ENCODE measurements at places on chromosomes 5 and 9. TPM values are rescaled to one million over a fixed set of nuclear protein-coding genes. Genes with fewer than 3 reads are reported as not detected.

DNA sequence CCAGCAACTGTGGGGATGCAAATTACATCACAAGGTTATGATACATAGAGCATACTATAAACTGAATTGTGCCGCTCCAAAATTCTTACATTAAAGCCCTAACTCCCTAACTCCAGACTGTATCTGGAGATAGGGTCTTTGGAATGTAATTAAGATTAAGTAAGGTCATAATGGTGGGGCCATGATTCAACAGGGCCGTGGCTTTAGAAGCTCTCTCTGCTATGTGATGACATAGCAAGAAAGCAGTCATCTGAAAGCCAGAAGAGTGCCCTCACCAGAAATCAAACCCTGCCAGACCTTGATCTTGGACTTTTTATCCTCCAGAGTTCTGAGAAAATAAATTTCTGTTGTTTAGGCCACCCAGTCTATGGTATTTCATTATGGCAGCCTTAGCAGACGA, 123.9 kb downstream of the FBXL17 start:
- no peak for DNase-seq

GRCh38 chr5:116482394-116482793, 92.2 kb downstream of the SEMA6A start:
- DNase-seq = no peak

- no peak for DNase-seq
Measured at GRCh38 chr5:14449052-14449661, 132.4 kb upstream of the OTULINL start.

DNA sequence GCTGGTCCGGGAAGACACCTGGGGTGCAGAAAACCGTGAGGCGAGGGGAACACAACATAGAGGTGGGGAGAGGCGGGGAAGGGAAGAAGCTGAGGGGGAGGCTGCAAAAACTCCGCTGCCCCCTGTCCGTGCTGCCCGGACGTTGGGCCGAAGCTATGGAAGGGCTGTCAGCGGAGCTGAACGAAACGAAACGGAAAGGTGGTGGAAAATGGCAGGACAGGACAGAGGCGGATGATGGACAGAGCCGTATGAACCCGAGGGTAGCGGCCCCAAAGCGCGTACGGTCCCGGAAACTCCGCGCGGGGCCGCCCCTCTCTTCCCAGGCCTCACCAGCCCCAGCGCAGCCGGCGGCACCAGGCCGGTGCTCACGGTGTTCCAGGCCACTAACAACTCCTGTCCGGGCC, 272 bp downstream of the ANAPC2 start:
- DNase-seq = no peak

- DNase-seq = no peak
Measured at GRCh38 chr5:178577376-178577839, 12.8 kb downstream of the COL23A1 start.

DNA sequence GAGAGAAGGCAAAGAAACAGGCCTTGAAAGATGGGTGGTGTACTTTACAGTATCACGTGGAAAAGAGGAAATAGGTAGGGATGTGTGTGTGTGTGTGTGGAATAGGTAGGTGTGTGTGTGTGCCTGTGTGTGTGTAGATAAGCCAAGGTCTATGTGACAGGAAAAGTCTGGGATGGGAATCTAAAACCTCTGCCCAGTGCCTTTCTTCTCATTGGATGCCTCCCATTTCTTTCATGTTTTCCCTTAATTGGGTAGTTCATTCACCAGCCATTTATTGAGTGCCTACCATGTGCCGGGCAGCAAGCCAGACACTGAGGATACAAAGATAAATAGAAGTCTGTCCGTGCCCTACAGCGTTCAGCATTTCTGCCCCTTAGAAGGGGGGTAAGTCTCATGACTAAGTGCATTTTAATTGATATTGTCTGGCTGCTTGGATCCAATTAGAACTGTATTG, 1.0 kb downstream of the URM1 start:
- peak; percentile 92 for DNase-seq

GRCh38 chr5:55564721-55565120, 30.0 kb upstream of the PLPP1 start:
- no peak for DNase-seq

GRCh38 chr5:159097784-159098602, 1.7 kb downstream of the EBF1 start:
- no peak for DNase-seq

DNA sequence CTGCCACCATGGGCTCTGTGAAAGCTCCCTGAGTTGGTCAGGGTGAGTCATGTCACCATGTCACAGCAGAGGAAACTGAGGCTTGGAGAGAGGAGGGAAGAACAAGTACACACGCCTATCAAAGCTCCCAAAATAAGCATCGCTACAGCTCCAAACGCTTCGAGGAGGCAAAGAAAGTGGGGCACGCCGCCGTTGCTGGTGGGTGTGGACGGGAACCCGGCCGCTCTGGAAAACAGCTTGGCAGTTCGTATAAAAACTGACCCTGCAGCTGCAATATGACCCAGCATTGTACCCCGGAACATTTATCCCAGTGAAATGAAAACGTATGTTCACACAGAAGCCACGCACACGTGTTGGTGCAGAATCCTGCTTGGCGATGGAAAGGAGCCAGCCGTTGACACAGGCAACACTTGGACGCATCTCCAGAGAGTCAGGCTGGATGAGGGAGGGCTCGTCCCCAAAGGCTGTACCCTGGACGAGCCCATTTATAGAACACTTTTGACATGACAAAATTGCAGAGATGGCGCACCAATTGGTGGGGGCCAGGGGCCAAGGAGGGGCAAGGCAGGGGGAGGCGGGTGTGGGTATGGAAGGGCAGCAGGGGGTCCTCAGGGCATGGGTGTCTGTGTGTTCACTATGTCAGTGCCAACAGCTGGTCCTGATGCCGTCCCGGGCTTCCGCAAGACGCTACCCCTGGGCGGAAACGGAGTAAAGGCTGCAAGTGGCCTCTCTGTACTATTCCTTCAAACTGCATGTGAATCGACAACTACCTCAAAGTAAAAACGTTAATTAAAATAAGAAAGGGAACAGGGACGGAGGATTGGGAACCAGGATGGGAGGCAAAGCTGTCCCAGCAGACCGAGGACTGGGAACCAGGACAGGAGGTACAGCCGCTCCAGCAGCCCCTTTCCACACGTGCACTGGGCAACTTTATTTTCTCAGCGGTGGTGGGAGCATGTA, 173.0 kb downstream of the OLFM1 start:
- DNase-seq = no peak

DNA sequence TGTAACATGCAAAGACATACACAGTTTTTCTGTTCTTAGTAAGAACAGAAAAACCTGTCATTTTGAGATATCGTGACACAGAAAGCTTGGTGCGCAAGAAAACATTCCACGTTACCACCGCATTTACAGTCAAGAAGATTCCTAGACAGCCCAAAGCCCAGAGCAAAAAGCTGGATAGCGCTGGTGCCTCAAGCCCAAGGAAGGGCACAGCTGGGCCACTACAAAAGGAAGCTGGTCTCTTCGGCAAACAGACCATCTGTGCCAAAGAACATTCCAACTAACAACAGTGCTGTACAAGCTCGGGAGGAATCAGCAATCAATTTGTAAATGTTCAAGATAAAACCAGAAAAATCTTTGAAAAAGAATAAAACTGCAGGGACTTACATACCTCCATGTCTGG, 31.0 kb downstream of the PSMB7 start:
- DNase-seq = no peak

- DNase-seq = no peak
Measured at GRCh38 chr9:96514800-96515158, 64.8 kb downstream of the HABP4 start.

- DNase-seq = no peak
Measured at GRCh38 chr9:76585487-76586389, 126.8 kb downstream of the GCNT1 start.

DNA sequence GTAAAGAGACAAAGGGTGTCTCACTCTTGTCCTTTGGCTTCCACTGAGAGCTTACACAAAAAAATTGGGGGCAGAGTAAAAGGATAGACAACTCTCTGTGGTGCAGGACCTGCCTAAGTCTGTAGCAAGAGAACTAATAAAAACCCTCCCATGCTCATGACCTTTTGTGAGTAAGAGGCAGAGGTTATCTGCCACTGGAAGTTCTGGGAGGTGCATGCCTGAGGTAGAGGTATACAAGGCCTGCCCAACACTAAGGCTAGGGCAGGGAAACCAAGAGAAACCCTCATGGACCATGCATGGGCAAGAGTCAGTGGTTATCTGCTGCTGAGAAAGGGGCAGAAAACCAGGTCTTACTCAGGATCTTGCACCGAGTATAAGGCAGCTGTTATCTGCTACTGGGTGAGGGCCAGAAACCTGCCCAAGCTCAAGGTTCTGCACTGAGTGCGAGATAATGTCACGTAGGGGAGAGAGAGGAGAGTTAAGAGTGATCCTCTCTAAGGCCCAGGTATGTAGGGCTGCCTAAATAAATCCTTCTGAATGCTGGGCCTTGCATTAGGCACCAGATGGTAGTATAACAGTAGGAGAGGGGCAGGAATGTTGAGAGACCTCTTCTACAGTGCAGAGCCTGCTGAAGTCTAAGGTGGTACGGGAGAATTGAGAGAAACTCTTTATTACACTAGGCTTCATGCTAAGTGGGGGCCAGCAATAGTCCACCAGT, 143.4 kb downstream of the MACROH2A1 start:
- no peak for DNase-seq

DNA sequence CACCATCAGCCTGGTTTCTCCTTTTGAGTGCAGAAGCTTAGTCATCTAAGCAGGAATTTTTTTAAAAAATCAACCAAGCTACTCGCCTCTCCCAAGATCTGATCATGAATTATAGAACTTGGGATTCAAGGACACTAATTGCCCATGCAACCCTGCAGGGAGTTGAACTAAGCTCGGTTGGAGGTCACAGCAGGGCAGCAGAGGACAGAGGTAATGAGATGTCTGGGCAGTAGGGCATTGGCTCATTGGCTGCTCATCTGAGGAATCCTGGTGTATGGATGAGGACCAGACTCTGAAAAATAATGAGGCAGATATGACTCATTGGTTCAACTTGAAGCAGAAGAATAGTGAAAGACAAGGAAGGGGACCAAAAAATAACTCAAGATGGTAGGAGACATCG, 111.8 kb upstream of the TLE1 start:
- DNase-seq = no peak

DNA sequence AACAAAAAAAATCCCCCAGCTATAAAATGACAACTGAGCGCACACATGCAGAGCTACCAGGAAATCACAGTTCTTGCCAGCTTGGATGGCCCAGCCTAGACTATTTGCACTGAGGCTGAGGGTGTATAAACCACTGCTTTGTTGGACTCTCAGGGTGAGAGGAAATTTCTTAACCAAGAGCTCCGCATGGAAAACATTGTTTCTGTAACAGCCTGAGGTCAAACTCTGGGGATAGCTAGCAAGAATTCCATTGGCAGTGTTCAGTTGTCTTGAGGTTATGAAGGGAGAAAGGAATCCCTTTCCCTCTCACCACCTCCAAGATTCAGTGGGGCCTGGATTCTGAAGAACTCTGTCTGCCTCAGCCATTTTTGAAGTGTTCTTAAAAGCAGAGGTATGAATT, 360.0 kb downstream of the OSTF1 start:
- no peak for DNase-seq

- DNase-seq = no peak
Measured at GRCh38 chr9:136455043-136456002, 15.7 kb upstream of the INPP5E start.

- DNase-seq = no peak
Measured at GRCh38 chr5:72070529-72070928, 36.7 kb upstream of the MAP1B start.

DNA sequence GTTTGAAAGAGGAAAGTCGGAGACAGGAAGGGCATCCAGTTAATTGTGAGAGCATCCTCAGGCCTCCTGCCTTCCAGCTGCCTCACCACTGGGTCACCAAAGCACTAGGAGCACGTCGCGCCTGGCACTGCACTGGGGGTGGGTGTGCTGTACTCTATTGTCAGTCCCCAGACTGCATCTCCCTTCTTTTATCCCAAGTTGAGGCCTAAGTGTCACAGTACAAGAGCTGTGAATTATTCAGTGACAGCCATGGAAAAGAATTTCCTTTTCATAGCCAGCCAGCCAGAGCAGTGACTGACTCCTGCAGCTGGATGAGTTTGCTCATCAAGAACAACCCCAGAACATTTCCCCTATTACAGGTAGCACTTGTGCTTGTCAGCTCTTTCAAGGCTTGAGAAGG, 16.3 kb downstream of the CLTA start:
- peak; percentile 78 for DNase-seq

DNA sequence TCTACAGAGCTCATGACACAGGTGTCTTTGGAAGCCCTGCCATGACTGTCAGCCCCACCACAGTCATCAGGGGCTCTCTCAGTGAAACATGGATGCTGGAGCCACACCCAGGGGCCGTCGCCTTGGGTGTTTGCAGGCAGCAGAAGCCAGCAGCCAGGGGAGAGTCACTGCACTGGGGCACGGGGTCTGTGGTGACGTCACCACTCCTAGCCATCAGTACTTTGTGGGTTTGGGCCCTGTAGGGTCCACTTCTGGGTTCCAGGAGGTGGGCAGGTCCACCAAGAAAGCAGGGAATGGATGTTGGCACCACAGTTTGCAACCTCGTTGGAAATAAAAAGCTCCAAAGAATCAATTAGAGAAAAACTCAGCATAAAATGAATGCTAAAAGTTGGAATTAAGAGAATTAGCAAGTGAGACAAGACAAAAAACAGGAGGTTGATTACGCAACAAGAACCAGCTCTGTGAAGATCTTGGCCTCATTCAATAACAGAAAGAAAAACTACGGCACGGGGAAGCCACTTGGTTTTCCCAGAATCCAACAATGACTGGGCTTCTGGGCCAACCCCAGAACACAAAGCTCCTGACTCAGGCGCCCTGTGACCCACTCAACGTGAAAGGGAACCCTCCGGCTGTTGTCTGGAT, 34.3 kb downstream of the MED10 start:
- DNase-seq = no peak

DNA sequence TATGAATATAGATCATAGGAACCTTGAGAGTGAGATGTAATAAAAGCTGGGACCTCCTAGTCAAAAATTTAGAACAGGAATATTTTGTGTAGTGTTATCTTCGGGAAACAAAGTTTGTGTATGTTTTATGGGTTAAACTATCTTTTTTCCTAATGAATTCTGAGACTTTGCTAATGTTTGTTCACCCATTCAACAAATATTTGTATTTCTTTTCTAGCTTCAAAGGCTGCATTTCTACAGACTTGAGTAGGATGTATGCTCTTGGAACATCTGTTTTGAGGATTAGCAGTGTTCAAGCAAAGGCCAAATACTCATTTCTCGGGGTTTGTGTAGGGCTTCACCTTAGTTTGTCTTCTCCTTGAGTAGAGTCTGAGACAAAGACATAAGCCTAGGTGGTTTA, 16.2 kb downstream of the NDUFS4 start:
- DNase-seq = no peak

The CCDC171 gene
- 15.4 TPM for total RNA-seq

The MAN1B1 gene
- 48.3 TPM for total RNA-seq

The C5orf52 gene
- not detected for total RNA-seq

The KLF4 gene
- 7.8 TPM for total RNA-seq

The GABRP gene
- not detected for total RNA-seq

The LCN10 gene
- 2.6 TPM for total RNA-seq

The ERAP2 gene
- total RNA-seq = 5.0 TPM

The STPG3 gene
- total RNA-seq = not detected

The TRAF1 gene
- 8.5 TPM for total RNA-seq

The OR4F3 gene
- not detected for total RNA-seq

The PTGR1 gene
- 55.3 TPM for total RNA-seq

The ACO1 gene
- 22.6 TPM for total RNA-seq
